Ureter (tissue), 1 donor: ENCODE measurements at places on chromosomes 1 and 21. TPM values are rescaled to one million over a fixed set of nuclear protein-coding genes. Genes with fewer than 3 reads are reported as not detected.

The NT5C1A gene
- total RNA-seq = not detected

The PPIAL4G gene
- total RNA-seq = 0.34 TPM

The ATP1A4 gene
- 16.5 TPM for total RNA-seq

The MR1 gene
- total RNA-seq = 54.4 TPM

The CCDC30 gene
- total RNA-seq = 8.9 TPM

The EPHA10 gene
- total RNA-seq = 4.4 TPM

The FNDC5 gene
- 1.7 TPM for total RNA-seq
